ENCODE measurements at places on chromosomes 13 and 19.

DNA sequence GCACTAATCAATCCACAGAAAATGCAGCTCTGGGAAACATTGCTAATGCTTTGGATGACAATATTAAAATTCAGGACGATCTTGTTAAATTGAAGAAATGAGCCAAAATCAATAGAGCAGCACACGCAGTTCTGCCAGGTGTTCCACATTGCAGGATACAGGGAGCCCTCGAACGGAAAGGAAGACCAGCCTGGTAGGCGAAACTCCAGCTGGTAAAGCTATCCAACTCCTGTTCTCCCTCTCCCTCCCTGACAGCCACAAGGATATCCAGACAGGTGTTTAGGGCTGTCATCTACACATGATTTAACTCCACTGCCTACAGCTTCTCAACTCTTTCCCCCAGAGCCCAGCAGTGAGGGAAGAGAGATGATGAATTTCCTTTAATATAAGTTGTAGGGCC lies 67.7 kb downstream of the EPSTI1 start:
- no peak for DNase-seq

GRCh38 chr13:102367836-102368235 lies 34.0 kb downstream of the FGF14 start:
- DNase-seq: no peak

DNA sequence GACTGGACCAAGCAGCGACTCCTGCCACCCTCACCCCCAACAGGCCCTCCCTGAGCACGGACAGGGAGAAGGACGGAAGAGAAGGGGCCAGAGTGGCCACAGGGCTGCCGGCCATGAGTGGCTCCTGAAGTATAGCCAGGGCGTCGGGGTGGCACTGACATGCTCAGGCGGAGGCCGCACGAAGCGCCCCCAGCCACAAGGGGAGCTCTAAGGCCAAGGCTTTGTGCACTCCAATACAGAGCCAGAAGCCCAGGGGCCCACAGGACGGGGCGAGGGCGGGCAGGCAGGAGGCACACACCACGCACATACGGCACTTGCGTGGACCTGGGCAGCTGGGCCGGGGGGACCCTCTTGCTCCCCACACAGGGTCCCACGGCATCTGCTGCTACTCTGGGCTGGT lies 52.0 kb downstream of the KLF2 start:
- no peak for DNase-seq

DNA sequence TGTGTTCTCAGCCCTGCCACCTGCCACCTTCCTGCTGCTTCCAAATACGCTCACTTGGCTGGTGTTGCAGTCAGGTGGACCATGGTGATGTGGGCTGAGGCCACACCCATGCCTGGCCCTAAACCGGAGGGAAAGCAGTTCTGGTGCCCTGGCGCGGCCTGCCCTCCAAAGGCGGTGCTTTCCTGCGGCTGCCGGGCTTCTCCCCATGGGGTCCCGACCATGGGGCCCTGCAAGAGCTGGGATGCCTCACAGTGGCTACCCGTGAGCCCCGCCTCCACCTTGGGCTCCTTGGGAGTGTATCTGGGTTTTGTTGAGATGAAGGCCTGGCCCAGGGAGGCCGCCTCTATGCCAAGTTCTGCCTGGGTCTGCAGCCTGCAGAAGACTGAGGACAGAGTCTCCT lies 73.7 kb downstream of the ERICH6B start:
- DNase-seq: no peak

- no peak for DNase-seq
Observed at GRCh38 chr13:71090990-71091389, 776.0 kb downstream of the DACH1 start.

GRCh38 chr13:97023117-97023516 lies 28.8 kb upstream of the OXGR1 start:
- DNase-seq: no peak

DNA sequence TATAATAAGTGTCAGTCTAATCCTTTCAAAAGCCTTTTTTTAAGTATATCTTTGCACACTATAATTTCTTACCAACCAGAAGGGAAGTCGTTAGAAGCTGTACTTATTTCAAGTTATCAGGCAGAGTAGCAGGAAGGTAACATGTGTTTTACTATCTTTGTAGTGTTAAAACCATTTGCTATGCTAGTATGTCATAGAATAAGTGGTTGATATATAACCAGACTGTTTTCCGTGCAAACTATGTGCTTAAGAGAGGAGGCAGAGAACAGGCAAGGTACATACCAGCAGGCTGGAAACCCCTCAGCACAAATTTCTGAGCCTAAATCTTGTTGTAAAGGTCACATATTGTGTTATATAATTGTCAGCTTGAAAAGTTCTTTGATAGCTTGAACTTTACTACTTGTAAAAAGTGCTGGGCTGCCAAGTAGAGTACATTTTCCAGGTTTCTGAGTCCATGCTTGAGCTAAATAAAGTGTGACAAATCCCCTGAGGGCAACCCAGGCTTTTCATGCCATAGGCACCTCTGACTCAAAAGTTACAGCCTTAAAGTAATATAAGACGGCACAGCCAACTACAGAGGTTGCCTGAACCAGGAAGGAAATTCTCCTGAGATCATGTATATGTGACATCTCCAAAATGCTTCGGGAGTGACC lies 1297.4 kb downstream of the PCDH9 start:
- peak; percentile 82 for DNase-seq

DNA sequence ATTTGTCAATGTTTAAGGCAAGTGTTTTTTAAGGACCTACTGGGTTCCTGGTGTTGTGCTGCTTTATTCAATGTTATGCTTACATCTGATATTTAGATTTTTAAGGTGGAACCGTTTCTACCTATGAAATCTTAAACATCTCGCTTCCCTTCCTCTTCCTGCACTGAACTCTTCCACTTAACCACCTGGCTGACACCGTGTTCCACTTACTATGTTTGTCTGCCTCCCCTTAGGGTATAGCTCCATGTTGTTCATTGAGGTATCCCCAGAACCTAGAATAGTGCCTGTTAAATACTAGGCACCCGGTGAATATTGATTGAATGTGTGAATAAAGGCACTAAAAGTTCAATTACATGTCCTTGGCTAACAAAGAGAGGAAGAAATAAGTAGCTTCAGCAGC lies 104.9 kb downstream of the RNF17 start:
- DNase-seq: no peak

- no peak for DNase-seq
Observed at GRCh38 chr19:43489310-43489709, 15.2 kb downstream of the PHLDB3 start.

DNA sequence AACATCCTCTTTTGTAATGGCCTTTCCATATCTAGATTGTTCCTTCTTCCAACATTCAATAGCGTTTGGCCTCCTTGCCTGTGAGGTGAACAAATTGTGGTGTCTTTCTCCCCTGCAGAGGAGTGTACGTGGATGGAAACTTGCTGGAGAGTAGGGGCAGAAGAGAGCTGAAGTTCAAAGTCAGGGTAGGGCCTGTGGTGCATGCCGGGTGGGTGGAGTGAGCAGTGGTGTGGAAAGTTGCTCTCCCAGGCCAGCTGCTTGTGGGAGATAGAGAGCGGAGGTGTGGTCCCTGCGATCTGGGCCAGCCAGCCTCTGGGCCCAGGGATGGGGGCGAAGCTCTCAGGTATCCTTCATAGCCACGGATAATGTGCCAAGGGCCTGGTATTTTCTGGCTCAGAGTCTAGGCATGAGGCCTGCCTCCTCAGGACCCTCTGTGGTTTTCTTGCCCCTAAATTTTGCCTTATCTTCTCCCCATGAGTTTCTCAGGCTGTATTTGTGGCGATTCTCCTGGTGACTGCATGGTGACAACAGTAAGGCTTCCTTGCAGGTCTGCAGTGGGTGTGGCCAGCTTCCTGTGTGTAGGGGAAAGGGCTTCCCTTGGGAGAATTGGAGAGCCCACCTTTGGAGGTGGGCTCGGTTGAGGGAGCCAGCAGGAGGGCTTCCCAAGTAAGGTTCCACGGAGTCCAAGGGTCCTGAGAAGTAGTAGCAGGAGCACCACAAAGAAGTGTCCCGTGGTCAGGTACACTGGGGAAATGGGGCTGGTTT lies 6.7 kb downstream of the RGCC start:
- DNase-seq: no peak

DNA sequence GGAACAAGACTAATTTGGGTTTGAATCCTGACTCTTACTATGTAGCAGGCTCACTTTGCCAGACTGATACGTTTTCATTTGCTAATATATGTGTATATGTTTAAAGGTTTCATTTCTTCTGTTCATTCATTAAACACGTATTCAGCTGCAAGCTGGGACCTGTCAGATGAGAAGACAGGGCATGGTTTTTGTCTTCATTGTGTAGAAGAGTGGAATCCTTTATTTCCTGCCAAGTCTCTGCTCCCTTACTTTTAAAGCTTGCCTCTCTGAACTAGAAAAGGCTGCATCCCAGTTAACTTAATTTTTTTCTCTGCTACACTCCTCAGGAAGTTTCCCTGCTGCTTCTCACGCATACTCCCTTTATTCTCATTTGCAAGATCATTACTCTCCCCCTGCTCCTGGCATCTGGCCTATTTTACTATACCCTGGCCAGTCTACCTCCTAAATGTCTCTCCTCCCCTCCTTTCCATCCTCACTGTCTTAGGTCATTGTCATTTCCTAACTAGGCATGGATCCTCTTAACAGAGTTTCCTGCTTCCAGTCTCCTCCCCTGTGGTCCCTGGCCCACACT lies 141.0 kb upstream of the TMTC4 start:
- DNase-seq: no peak

DNA sequence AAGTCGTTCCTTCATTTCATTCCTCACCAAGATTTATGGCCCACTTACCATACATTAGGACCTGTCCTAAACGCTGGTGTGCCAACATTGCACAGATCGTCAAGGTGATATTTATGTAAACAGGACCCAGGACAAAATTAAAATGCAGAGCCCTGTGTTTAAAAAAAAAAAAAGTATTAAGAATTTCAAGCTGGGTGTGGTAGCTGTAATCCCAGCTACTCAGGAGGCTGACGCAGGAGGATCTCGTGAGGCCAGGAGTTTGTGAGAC lies 6.5 kb upstream of the ZNF444 start:
- DNase-seq: no peak

DNA sequence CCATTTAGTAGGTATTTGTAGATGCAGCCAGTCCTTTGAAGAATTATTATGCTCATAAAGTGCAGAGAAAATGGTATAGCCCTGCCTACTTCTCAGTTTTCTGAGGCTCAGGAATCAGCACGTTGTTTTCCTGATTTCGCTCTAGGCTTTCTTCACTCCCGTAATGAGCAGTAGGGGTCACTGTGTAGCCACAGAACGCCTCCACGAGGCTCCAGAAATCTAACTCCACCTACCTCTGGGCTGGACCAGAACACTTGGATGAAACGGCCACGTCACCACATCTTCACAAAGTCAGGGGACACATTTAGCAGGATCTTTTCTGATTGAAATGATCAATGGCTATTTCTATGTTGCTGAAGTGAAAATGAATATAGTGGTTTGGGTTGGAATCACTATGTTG lies 49.8 kb upstream of the GTF3A start:
- DNase-seq: peak; percentile 90

GRCh38 chr13:77329911-77330584 lies 3.2 kb upstream of the MYCBP2 start:
- DNase-seq: no peak

- DNase-seq: no peak
Observed at GRCh38 chr19:54725321-54725720, 1.1 kb downstream of the KIR3DL3 start.

- peak; percentile 76 for DNase-seq
Observed at GRCh38 chr19:41597600-41598041, 21.7 kb downstream of the CEACAM21 start.

- DNase-seq: no peak
Observed at GRCh38 chr13:27820524-27821482, 28.5 kb downstream of the GSX1 start.

DNA sequence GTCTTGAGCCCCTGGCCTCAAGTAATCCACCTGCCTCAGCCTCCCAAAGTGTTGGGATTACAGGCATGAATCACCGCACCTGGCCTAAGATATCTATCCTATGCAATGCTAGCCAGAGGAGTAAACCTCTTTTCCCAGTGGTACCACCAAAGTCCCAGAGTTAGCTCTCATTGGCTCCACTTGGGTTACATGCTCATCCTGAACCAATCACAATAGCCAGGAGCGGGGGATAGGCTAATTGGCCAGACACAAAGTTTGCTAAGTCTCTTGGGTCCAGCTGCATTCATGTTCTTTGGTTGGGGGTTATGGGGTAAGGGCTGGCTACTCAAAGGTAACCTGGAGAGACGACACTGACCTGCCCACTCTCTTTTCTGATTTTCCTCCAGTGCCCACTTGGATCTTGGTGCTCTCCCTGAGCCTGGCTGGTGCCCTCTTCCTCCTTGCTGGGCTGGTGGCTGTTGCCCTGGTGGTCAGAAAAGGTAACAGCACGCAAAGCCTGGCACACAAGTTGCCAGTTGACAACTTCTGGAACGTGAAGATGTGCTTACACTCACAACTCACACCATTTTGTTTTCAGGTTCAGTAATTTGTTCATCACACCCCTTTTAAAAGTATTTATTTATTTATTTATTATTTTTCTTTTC lies 7.8 kb downstream of the C19orf38 start:
- peak; percentile 32 for DNase-seq

GRCh38 chr13:91361755-91362271 lies 14.3 kb downstream of the MIR17HG start:
- peak; percentile 17 for DNase-seq

DNA sequence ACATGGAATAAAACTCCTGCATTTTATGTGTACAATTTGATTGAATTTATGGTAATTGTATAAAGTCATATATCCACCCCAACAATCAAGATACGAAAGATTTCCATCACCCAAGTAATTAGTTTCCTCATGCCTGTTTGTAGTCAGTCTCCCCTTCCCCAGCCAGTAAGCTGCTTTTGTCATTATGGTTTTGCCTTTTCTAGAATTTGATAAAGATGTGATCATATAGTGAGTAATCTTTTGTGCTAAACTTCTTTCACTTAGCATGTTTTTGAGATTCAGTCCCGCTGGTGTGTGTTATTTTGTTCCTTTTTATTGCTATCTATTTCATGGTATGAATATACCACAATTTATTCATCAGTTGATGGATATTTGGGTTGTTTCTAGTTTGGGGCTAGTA lies 16.0 kb downstream of the ITM2B start:
- DNase-seq: no peak

DNA sequence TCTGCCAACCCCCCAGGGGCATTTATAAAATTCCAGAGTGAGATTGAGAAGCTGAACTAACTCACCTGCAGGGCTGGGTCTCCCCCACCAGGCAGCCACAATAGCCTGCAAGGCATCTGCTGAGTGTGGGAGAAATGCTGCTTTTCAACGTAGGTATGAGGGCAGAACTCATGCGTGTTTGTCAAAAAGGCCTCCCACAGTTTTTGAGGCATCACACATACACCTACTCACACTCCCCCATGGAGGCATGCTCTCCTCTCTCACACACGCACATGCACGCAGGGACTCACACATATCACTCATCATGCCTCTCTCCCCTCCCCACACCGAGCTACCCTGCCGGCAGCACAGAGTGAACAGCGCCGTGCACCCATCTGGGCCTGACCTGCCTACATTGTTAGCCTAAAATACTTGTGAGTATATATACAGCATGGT lies 390.5 kb downstream of the FGF9 start:
- no peak for DNase-seq

- no peak for DNase-seq
Observed at GRCh38 chr13:46172531-46172991, 9.4 kb downstream of the LCP1 start.

Data from adipocyte (in vitro differentiated cells).